Activated CD4-positive, alpha-beta memory T cell treated with anti-CD3 and anti-CD28 coated beads for 36 hours (primary cell): ENCODE measurements at places on chromosomes 5 and 9.

DNA sequence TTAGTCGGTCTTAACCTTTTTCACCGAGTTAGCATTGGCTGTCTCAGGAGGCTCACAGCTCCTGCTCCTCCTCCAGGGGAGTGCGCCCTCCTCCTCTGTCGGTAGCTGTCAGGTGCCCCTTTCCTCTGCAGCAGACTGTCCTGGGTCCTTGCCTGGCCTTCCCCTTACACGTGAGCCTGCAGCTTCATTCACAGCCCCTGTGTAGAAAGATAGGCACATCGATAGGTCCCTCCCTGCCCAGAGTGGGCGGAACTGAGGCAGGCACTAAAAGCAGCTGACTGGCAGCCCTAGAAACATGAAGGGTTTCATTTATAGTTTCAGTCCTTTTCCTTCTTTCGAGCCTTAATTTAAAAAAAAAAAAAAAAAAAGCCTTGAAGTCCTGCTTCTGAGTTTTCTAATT is 17.2 kb downstream of the TENT4A start:
- DNase-seq: peak; percentile 36

DNA sequence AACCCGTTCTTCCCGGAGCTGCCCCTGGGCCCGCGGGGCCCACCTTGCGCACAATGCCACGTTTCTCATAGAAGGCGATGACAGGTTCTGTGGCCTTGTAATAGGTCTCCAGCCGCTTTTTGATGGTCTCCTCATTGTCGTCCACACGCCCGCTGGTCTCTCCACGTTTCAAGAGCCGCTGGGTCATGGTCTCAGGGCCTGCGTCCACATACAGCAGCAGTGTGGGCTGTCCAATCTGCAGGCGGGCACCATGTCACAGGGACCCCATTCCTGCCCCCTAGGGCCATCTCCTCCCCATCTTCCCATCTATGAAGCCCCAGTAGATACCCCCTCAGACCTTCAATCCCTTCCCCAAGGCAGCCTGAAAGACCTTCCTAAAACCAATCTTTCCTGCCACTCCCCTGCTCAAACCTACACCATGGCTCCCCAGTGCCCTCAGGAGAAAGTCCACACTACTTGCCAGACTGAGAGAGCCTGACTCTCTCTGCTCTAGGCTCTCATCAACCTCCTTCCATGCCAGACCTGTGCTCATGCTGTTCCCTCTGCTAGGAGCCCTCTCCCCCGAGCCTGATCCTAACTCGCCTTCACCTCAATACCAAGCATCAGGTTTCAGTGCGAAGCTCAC is 9.1 kb downstream of the AK1 start:
- DNase-seq: no peak

DNA sequence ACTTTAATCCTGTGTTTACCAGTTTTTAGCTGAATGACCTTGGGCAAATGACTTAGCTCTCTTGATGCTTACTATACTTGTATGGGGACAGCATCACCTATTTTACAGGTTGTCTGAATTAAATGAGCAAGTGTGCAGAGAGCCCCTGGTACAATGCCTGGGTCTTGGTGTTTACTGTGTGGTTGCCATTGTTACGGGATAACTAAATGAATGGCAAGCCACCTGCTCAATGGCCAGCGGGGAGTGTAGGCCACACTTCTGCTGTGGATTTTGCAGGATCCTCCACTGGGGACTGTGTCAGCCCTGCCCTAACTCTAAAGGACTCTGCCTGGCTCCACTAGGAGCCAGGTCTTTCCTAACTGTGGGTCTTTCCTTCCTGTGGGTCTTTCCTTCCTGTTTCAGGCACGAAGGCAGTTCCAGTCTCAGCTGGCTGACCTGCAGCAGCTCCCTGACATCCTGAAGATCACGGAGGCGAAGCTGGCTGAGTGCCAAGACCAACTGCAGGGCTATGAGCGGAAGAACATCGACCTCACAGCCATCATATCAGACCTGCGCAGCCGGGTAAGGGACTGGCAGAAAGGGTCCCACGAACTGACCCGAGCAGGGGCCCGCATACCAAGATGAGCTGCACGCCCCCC is 10.3 kb upstream of the GLE1 start:
- no peak for DNase-seq

DNA sequence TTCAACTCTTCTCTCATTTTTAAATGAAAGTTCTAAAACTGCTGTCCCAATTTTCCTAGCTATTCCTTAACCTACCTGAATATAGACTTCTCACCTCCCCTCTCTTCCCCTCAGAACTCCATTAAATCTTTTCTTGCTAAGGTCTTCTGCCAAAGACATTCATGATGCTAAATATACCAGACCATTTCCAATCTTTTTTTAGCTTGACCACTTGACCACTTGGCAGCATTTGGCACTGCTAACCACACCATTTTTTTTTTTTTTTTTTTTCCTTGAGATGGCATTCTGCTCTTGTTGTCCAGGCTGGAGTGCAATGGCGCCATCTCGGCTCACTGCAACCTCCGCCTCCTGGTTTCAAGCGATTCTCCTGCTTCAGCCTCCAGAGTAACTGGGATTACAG is 3.6 kb upstream of the ZNF131 start:
- no peak for DNase-seq

DNA sequence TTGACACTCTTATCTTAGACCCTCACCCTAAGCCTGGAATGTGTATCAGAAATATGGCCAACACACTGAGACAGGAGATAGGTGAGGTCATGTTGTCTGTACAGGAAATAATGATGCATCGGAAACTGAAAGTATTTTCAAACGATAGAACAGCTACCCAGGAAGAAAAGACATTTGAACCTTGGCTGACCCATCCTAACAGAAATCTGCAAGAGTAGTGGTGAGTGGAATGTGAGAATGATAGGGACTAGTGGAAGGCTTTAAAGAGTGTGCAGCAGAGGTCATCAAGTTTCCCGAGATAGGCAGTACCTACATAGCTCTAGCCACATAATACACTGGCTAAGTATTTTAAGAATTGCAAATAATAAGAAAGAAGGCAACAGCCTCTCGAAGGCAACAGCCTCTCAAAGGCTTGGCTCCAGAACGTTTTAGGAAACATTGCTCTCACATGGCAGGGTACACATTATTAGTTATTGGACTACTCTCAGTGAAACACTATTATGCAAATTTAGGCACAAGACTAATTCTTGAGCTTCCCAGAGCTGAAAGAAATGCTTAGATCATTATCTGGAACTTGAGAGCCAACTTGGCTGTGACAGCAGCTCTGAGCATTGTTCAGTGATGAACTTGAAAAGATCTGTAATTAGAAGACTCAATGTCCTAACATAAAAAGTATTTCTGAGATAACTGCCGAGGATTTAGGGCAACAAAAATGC is 133.1 kb upstream of the FBXL7 start:
- DNase-seq: no peak

GRCh38 chr5:32165597-32165996 is 8.5 kb downstream of the GOLPH3 start:
- no peak for DNase-seq

- DNase-seq: no peak
These were observed 84.7 kb downstream of the ST8SIA4 start for GRCh38 chr5:100818340-100818739.

GRCh38 chr5:126816649-126817048 is 39.7 kb downstream of the LMNB1 start:
- no peak for DNase-seq

DNA sequence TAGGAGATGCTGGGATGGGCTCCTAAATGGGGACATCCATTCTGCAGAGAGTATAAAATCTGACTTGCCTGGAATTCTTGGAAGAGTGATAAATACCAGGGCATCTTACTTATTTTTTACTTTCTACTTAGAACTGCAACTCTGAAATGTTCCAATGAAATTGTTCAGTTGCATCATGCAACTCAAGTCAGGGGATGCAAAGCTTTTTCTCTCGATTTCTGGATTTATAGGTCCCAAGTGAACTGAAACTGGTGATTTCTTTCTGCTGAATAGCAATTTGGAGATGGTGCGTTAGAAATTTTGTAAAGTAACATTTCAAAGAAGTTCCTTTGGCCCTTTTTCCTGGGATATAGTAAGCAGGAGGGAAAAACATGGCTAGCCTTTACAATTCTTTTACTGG is 238.4 kb upstream of the CD180 start:
- no peak for DNase-seq

GRCh38 chr9:71329873-71330272 is 208.5 kb upstream of the TRPM3 start:
- no peak for DNase-seq

- peak; percentile 28 for DNase-seq
These were observed 5.9 kb downstream of the EMB start for GRCh38 chr5:50435168-50435567.

DNA sequence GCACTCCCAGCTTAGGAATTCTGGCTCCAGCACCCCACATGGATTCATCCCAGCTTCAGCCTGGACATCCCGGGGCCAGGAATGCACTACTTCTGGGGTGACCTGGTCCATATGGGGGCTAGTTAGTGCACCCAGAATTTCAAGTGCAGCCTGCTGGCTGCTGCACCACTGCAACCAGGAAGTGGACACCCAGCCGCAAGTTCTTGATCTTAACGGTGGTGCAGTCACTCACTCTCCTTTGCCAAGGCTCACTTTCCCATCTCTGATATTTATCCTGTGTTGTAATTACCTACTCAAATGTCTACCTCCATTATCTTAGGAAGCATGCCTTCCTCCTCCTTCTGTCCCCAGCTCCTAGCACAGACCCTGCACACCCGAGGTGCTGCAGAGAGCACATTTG is 26.2 kb upstream of the RAB14 start:
- DNase-seq: no peak

DNA sequence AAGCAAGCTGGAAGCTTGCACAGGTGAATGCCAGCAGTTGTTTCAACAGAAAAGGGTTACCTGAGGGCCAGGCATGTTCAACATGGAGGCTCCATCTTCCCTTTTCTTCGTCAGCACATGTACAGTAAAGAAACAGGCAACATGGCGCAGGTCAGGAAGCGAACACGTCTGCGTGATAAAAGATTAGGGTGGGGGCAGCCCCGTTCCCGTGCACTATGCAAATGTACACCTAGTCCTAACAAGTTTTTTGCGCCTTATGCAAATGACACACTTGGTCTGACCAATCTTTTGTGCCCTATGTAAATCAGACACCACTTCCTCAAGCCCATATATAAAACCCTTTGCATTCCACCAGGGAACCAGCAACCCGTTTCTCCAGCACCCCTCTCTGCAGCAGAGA is 452.1 kb upstream of the PTPRD start:
- DNase-seq: no peak
